CD8-positive, alpha-beta memory T cell (primary cell): ENCODE measurements at places on chromosomes 16 and 17. TPM values are rescaled to one million over a fixed set of nuclear protein-coding genes. Genes with fewer than 3 reads are reported as not detected.

DNA sequence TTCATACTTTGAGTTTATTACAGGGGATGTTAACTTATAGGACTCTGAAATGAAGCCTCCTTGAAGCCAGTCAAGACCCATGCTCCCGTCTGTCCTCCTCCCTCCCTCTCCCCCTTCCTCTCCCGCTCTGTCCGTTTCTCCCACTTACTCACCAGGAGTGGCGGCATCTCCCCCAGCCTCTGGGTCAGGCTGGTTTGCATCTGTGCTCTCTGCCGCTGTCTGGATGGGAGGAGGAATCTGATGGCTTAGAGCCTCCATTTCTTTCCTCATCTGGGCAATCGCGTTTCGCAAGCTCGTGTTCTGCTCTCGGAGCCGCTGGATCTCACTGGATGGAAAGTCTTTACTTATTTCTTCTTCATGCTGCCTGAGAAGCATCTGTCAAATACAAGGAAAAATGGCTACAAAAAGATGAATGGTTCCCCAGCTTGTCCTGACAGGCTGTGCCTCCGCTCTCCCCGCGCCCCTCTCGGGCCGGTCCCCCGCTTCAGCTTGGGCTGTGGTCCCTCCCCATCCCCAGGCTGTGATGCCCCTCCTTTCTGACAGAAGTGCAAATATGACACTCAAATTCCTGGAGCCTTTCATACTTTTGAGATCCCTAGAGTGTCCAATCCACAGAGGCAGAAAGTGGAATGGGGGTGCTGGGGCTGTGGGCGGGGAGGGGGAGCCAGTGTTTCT lies 40.0 kb downstream of the CCDC57 start:
- no peak for DNase-seq

DNA sequence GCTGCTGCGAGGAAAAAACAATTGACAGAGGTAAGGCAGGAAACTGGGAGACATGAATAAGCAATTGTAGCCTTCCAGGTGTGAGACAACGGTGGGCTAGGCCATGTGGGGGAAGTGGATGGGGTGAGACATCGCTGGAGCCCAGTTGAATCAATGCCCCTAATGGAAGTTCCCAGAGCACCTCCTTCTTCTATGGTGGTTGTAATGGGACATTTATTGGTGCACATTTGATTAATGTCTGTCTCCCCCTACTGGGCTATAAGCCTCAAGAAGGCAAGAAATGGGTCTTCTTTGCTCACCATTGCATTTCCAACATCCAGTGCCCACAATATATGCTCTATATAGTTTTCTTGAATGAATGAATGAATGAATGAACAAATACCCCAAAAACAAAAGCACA lies 22.7 kb upstream of the CD300E start:
- DNase-seq = no peak

- DNase-seq = no peak
Observed at GRCh38 chr17:4740025-4740351, 260 bp upstream of the CXCL16 start.

GRCh38 chr17:19645734-19646201 lies 2.8 kb upstream of the ALDH3A2 start:
- peak; percentile 68 for DNase-seq

DNA sequence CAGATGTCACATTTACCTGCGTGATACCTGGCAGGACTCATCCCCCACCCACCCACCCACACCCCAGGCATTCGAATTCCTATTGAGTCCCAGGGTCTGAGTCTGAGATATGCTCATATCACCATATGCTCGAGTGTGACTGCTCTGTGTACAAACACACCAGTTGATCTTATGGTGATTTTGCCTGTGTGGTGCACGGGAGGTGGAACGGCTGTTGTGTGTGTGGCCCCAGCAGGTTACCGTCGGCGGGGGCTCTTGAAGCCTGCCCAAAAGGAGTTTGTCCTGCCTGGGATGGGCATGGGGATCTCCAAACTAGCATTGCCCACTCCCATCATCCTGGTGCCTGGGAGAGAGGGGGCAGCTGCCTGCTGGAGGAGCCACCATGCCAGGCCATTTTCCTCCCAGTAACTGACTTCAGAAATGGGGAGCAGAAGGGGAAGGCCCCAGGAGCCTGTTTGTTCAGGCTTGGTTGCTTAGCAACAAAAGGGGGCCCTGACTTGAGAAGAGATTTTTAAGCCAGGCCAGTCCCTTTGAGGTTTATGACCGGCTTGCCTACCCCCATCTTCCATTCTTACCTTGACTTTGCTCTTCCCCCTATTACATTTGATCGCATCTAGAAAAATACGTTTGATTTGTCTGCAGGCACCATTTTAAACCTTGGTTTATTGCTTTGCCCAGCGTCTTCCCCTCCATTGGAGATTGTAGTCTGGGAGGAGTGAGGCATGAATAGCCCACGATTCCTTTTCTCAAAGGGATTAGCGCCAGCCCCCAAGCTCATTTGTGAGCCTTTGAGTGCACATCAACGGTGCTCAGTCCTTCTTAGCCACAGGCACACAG lies 217.7 kb downstream of the CCDC182 start:
- DNase-seq = no peak

- peak; percentile 31 for DNase-seq
Observed at GRCh38 chr16:50692999-50693781, at the start of gene NOD2. Gene NOD2 (plus strand): TSS chr16:50693606. CDS start chr16:50699496, 5,890 bp downstream.

DNA sequence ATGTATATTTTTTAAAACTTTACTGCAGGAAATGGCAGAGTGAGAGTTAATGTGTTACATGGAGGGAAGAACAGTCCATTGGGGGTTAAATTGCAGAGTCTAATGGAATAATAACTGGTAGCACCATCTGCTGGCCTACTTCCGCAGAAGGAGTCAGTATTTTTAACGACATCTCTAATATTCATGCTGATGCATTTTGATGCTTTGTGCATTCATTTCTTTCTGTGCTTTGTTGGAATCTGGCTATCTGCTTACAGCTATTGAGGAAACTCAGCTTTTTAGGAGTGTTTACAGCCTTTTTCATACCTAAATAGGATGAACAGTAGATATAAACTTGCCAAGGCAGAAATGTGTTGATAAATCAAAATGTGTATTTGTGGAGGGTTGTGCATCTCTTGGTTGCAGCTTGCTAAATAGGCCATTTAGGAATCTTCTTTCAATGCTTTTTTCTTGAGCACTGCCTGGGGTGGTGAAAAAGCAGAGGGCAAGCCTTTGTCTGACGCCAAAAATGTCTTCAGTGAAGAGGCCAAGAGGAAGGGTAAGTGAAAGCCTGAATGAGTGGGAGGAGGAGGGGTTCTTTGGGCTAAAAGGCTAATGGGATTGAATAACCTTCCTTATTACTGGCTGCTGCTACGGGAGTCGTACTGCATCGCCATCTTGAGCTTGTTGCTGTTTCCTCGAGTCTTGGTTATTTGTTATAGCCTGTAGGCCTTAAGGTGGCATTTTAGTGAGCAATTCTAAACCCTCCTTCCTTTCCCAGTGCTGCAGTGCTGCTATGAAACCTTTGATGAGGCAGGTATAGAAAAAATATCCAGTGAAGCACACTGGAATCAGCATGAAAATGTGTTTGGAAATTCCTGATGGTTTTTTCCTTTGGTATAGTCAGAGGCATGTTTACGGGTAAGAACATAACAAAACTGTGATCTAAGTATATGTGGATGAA lies 153.3 kb downstream of the CHD9 start:
- peak; percentile 4 for DNase-seq

DNA sequence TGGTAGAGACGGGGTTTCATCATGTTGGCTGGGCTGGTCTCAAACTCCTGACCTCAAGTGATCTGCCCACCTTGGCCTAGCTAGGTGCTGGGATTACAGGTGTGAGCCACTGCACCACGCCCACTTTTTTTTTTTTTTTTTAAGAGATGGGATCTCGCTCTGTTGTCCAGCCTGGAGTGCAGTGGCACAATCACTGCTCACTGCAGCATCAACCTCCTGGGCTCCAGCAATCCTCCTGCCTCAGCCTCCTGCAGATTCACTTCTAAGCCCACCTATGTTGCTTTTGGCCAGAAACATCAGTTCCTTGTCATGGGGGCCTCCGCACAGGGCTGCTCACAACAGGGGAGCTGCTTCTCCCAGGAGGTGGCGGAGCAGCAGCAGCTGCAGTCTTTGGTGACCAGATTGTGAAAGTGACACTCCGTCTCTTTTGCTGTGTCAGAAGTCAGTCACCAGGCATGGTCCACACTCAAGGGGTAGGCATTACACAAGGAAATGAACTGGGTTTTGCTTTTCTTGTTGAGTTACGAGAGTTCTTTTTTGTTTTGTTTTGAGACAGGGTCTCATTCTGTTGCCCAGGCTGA lies 4.5 kb upstream of the NME4 start:
- DNase-seq = no peak

DNA sequence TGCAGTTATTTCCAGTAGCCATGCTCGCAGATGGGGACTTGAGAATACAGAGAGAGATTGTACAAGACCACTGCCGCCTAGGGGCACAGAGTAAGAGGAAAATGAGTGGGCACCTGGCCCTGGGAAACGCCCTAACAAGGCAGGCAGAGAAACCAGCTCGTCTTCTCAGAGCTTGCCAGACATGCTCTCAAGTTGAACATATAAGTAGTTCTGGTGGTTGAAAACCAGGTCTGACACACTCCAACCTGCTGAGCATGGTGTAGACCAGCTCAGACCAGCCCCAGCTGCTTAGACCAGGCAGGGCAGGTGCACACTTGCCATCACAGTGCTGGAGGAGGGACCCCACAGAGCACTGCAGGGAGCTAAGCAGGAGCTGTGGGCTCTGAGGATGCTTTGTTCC lies 250.5 kb downstream of the CPPED1 start:
- no peak for DNase-seq

EPX gene
- total RNA-seq = not detected

DNA sequence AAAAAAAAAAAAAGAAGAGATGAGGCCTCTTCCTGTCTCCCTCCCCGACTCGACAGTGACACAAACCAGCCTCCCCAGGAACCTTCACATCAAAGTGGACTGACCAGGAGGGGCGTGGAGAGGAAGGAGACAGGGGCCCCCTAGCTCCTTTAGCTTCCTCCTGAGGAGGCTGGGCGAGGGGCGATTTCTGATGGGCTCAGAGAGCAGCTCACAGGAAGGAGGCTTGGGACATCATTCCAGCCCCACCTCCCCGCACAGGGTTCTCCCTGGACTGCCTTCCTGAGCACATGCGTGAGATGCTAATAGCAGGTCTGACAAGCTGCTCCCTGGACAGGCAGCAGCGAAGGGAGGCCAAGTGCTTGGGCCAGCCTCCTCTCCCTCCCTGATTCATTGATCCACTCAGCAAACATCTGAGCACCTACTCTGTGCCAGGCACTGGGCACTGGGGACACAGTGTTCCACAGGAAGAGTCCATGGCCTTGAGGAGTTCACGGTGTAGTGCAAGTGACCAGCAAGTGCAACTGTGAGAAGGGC lies 14.4 kb upstream of the DOK4 start:
- DNase-seq = no peak

DNA sequence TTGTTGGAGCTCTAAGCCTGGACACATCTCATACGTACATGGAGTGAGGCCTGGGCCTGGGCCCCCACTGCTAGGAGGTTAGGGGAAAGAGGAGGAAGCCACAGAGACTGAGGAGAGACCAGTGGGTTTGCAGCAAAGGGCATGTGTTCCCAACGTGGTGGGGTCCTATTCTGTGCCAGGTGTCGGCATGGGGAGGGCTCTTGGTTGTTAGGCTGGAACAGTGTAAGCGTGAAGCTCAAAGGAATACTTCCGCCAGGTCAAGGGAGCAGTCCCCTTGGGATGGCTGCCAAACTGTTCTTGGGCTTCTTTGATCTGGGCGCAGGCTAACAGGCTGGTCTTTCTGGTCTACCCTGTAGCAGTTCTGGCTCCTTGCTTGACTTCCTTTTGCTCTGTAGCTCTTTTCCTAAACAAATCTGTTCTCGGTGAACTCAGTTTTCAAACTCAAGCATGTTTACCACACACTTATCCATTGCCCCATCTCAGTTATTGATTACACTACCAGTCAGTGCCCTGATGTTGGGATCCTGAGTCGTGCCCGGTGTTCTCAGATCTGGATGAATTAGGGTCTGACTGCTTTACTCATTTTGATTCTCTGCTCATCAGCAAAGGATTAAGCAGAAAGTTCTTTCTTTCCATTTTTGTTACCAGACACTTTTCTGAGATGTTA lies 36.4 kb downstream of the GPT2 start:
- no peak for DNase-seq

CIAO3 gene
- total RNA-seq = 34.8 TPM

ZNF785 gene
- total RNA-seq = 10.9 TPM

OR3A1 gene
- 0.46 TPM for total RNA-seq

DNA sequence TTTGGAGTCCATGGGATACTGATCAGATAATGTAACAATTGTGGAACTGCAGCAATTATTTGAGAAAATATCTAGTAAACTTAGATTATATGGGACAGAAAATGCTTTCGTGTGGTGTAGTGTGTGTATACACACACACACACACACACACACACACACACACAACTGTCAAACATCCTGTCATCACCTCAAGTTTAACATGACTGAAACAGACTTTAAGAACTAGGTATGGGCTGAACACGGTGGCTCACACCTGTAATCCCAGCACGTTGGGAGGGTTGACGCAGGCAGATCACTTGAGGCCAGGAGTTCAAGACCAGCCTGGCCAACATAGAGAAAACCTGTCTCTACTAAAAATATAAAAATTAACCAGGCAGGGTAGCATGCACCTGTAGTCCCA lies 544 bp upstream of the EVI2A start:
- peak; percentile 24 for DNase-seq

DNA sequence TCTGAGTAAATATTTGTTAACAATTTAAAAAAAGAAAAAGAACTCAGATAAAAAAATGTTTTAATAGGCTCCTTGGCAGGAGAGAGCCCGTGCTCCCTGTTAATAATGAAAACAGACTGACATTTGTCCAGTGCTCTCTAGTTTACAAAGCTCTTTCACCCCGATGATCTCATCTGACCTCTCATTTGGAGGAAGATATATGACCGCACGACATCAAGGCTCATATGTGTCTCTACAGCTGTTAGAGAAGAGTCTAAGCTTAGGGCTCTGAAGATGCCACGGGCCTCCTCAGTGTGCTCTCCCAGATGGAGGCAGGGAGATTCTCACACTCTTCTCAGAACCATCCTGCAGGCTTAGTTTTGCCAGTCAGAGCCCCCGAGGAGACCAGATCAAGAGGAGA lies 280.8 kb upstream of the IRX5 start:
- no peak for DNase-seq

ZFPM1 gene
- 15.5 TPM for total RNA-seq
